ENCODE measurements at places on chromosomes 3 and 15.

GRCh38 chr3:183330881-183331280, 77.8 kb downstream of the B3GNT5 start:
- DNase-seq = no peak

- DNase-seq = no peak
Measured at GRCh38 chr3:183279371-183279770, 26.3 kb downstream of the B3GNT5 start.

DNA sequence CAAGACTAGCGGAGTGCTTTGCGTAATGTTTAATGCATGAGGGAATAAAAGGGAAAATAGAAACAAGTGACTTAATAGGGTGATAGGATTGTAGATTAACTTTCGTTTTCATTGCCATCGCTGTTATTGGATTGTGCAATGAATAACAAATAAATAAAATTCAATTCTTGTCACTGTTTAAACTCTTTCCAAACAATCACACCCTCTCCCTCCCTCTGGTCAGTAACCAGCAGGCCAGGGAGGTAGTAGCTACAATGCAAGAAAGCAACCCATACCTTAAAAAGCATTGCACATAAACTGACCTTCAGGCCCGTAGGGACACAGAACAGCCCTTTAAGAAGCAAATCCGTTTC, 705 bp upstream of the TFRC start:
- DNase-seq = no peak

DNA sequence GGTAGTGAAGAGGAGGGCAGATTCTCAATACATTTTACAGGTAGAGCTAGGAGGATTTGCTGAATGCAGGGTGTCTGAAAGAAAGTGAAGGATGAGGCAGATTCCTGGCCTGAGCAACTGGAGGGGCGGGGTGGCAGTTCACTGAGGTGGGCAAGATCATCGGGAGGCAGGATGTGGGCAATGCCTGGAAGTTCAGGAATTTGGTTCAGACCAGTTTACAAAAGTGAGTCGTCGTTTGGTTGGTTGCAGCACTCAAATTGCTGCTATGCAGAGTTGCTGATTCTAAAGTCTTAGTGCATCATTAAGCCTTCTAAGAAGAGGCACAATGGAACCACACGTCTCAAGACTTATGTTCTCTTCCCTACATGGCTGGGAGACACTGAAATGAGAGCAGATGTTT, 134.0 kb downstream of the MFSD1 start:
- DNase-seq = no peak

DNA sequence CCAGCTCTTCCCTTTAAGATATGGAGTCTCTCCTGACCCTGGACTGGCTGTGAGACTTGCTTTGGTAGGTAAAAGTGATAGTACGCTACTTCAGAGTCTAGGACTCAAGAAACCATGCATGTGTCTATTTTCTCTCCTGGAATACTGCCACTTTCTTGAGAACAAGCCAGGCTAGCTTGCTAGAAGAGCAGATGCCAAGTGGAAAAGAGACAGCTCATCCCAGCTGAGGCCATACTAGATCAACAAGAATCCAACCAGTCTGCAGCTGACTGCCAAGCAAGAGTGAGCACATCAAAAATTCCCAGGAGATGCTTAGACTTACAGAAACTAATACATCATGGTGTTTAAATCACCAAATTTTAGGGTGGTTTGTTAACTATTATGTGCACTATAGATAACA, 208.3 kb upstream of the RBMS3 start:
- DNase-seq = no peak

GRCh38 chr3:67637255-67637900, 17.0 kb downstream of the SUCLG2 start:
- no peak for DNase-seq

- peak; percentile 58 for DNase-seq
Measured at GRCh38 chr3:198080521-198081384, 120.7 kb downstream of the LMLN start.

DNA sequence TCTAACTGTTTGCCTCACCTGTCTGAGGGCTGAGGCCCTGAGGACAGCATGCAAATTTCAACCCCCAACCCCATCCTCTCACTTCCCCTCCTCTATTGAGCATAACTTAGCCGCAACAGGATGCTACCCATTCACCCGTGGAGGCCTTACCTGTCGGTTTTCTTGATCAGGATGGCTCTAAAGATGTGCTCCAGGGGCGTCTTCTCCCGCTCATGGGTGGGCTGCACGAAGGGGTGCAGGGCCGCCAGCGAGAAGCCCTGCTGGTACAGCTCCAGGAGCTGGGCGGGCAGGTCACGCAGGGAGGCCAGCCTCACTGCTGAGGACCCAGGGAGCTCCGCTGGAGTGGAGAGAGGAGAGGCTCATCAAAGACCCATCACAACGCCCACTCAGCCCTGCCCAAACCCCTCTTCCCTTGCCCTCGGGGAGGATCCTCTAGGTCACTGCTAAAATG, 79.8 kb downstream of the RFTN1 start:
- no peak for DNase-seq

DNA sequence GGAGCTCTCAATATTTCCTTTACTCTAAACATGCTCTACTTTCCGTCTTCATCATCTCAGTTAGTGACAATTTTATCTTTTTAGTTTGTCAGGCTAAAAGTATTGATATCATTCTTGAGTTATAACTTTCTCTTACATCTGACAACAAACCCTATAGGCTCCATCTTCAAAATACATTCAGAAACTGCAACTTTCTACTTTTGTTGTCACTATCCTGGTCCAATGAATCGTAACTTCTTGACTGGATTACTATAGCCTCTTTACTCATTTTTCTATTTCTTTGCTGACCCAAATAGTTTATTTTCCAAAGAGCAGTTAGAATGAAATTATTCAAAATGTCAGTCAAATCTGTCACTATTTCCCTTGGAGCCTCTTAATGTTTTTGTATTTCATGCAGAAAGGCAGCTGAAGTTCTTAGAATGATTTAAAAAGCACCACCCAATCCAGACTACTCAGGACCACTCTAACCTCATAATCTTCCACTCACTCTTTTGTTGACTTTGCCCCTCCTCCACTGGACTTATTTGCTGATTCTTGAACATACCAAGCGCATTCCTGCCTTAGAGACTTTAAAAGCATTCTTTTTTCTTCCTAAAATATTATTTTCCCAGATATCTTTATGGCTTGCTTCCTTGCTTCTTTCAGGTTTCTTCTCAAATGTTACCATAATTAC, 119.9 kb upstream of the CBLB start:
- no peak for DNase-seq

DNA sequence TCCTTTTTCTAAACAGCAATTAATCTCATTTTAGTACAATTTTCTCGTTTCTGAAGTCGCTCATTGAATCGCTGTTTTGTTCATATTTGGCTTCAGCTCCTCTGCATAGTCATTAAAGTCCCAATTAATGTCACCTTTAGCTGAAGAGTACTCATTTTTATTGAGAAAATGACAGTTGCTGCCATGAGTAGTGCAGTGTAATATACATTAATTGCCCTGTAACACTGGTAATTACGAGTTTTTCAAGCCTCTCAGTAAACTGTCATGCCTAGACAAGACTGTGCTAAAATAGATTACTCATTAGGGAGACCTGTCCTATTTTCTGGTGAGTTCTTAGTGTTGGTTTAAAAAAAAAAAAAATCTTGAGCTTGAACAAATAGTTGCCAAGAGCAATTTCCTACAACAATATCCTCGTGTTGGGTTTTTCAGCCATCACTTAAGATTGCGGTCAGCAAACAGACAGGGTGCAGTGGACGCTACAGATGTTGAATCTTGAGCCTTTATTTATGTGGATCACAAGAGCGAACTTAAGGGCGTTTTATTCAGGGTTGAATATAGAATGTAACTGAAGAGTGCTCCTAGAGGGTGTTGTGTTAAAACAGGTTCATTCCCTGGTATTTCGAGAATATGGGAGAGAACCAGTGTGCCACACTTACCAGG, 176.0 kb downstream of the CDIN1 start:
- DNase-seq = no peak

GRCh38 chr3:48469046-48469915, 22.7 kb downstream of the ATRIP start:
- no peak for DNase-seq

GRCh38 chr15:60259469-60259868, 138.3 kb downstream of the ANXA2 start:
- no peak for DNase-seq

- DNase-seq = no peak
Measured at GRCh38 chr3:9552252-9552999, 1.2 kb downstream of the LHFPL4 start.
